ENCODE measurements at places on chromosomes 11 and 22. TPM values are rescaled to one million over a fixed set of nuclear protein-coding genes. Genes with fewer than 3 reads are reported as not detected.

AMOTL1 gene
- total RNA-seq, result 14.9 TPM

C11orf86 gene
- not detected for total RNA-seq

POLR2F gene
- total RNA-seq, result 183 TPM

TMEM191B gene
- 27.4 TPM for total RNA-seq

TNNI2 gene
- not detected for total RNA-seq

GGTLC2 gene
- total RNA-seq, result not detected

FGF19 gene
- not detected for total RNA-seq

CCS gene
- total RNA-seq, result 18.1 TPM

OR51I1 gene
- total RNA-seq, result not detected

BBOX1 gene
- not detected for total RNA-seq

OR10A2 gene
- not detected for total RNA-seq

CABP4 gene
- total RNA-seq, result 0.15 TPM

CECR2 gene
- total RNA-seq, result 2.3 TPM

PKNOX2 gene
- total RNA-seq, result 1.4 TPM

SLC5A12 gene
- not detected for total RNA-seq

TSPAN18 gene
- 0.15 TPM for total RNA-seq

SAC3D1 gene
- total RNA-seq, result 10.8 TPM

MN1 gene
- total RNA-seq, result 13.2 TPM

GAB4 gene
- total RNA-seq, result not detected

TYR gene
- not detected for total RNA-seq

PLET1 gene
- total RNA-seq, result not detected

RBMXL2 gene
- total RNA-seq, result not detected

PARVG gene
- 9.5 TPM for total RNA-seq

OR5A1 gene
- total RNA-seq, result not detected

SGSM1 gene
- not detected for total RNA-seq

CPT1B gene
- 7.9 TPM for total RNA-seq

YPEL4 gene
- total RNA-seq, result not detected

F2 gene
- total RNA-seq, result not detected

MIAT gene
- total RNA-seq, result 0.27 TPM

USH1C gene
- total RNA-seq, result not detected

DRD4 gene
- not detected for total RNA-seq

LYVE1 gene
- not detected for total RNA-seq

All from Daoy (cell line).